Effector memory CD4-positive, alpha-beta T cell (primary cell): ENCODE measurements at places on chromosomes 2 and 18.

- H3K4me3 ChIP-seq, result no peak overlapping the region
- H3K36me3 ChIP-seq, result no peaks in the 10 kb centered on the region
- no peaks in the 10 kb centered on the region for H3K4me1 ChIP-seq
- no peak overlapping the region for H3K27ac ChIP-seq
- no peaks in the 10 kb centered on the region for H3K27me3 ChIP-seq
These were observed 822.8 kb upstream of the CDH2 start for GRCh38 chr18:28999726-29000125.

DNA sequence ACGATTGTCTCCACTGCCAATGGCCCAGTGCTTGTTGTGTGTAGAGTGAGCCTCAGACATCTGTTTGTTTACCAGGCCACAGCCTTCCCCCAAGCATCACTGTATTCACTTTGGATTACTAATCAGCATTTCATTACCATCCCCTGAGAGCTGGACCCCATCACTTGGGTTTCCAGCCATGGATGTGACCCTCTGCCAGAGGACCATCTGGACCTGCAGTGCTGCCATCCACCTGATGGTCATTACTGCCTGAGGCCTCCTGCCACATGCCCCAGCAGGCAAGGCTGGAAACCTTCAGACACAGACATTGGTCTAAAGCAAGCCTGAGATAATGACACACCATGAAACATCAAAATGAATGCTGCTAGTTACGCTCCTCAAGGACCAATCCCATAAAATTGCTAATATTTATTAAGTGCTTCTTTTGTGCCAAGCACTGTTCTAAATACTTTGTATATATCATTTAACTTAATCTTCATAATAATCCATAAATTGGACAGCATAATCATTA, 2096.3 kb upstream of the CELF4 start:
- no peaks in the 10 kb centered on the region for H3K27me3 ChIP-seq
- H3K4me3 ChIP-seq, result no peak overlapping the region
- no peaks in the 10 kb centered on the region for H3K36me3 ChIP-seq
- H3K27ac ChIP-seq, result no peak overlapping the region
- DNase-seq, result no peak

GRCh38 chr2:45728458-45728942, 77.0 kb downstream of the PRKCE start:
- no peaks in the 10 kb centered on the region for H3K4me1 ChIP-seq
- H3K27ac ChIP-seq, result no peak overlapping the region
- no peaks in the 10 kb centered on the region for H3K27me3 ChIP-seq
- DNase-seq, result no peak
- H3K4me3 ChIP-seq, result no peak overlapping the region

DNA sequence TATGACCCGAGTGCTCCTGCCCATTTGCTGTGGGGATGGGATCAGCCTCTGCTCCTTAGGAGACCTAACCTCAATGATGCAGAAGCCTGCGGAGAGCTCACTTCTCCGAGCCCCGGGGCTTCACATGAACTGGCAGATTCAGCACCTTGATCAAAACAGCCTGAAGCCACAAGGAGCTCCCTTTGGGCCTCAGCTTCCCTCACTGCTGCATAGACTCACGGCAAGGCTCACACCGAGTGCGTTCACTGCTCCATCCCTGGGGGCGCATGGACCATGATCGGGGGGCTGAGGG, 33.0 kb downstream of the CRACDL start:
- H3K27ac ChIP-seq, result no peak overlapping the region
- H3K4me3 ChIP-seq, result no peak overlapping the region
- no peaks in the 10 kb centered on the region for H3K36me3 ChIP-seq
- no peaks in the 10 kb centered on the region for H3K27me3 ChIP-seq
- no peak for DNase-seq

DNA sequence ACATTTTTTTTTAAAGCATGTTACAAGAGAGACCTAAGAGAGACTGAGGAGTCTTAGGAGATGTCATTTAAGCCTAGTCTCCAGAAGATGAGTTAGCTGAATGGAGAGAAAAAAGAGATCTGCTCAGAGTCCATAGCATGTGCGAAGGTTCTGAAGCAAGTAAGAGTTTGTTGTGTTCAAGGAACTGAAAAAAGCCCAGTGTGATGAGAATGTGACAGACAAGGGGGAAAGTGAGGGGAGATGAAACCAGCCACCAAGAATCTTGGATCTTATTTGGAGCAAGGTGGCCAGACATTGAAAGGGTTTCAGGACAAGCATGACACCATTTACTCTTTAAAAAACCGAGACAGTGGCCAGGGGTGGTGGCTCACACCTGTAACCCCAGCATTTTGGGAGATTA, 5.2 kb upstream of the MOB1A start:
- no peak for DNase-seq
- H3K27me3 ChIP-seq, result no peaks in the 10 kb centered on the region
- no peak overlapping the region for H3K27ac ChIP-seq

GRCh38 chr2:197378494-197379307, 56.1 kb downstream of the SF3B1 start:
- no peaks in the 10 kb centered on the region for H3K4me1 ChIP-seq
- no peaks in the 10 kb centered on the region for H3K27me3 ChIP-seq
- H3K4me3 ChIP-seq, result no peak overlapping the region

- no peak overlapping the region for H3K4me3 ChIP-seq
- no peaks in the 10 kb centered on the region for H3K36me3 ChIP-seq
- H3K27me3 ChIP-seq, result no peaks in the 10 kb centered on the region
- H3K27ac ChIP-seq, result no peak overlapping the region
- H3K4me1 ChIP-seq, result no peaks in the 10 kb centered on the region
These were observed 134.1 kb upstream of the LGALSL start for GRCh38 chr2:64319896-64320295.

DNA sequence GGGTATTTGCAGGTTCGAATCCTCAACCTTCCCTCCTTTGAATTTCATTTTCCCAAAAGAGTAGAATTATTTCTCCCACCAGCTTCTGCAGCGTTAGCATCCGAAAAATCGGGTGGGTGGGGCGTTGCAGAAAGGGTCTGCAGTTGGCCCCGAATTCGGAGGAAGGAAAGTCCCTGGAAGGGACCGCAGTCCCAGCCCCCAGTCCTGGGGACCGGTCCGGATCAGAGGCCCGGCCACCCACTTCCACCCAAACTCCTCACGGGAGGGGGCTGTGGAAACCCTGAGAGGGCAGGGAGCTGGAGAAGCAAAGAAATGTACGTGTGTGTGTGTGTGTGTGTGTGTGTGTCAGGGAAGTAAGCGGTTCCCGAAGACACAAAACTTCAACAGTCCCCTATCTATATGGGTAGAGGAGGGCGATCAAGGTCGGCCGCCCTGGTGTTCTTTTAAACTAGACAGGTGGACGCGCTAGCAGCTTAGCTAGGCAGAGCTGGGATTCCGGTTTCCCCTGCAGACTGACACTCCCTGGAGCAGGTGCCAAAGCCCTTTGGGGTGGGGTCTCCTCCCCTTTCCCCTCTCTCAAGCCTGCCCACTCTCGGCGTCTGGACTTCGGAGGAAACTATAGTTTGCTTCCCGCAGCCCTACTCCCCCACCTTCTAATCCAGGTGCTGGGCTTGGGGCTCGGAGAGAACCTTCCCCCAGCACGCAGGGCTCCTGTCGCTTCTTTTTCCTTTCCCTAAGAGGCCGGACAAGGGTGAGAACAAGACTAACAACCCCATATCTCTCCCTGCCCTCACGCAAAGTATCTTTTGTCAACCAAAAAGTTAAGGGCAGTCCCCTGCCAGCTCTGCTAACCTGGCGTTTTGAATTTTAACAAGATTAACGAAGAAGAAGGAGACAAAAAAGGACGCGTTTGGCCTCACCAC, 4.8 kb upstream of the ONECUT2 start:
- no peak for DNase-seq
- no peak overlapping the region for H3K4me3 ChIP-seq
- peaks cover 20% of the 10 kb centered on the region for H3K4me1 ChIP-seq
- H3K36me3 ChIP-seq, result no peaks in the 10 kb centered on the region
- peaks cover 65% of the 10 kb centered on the region for H3K27me3 ChIP-seq

DNA sequence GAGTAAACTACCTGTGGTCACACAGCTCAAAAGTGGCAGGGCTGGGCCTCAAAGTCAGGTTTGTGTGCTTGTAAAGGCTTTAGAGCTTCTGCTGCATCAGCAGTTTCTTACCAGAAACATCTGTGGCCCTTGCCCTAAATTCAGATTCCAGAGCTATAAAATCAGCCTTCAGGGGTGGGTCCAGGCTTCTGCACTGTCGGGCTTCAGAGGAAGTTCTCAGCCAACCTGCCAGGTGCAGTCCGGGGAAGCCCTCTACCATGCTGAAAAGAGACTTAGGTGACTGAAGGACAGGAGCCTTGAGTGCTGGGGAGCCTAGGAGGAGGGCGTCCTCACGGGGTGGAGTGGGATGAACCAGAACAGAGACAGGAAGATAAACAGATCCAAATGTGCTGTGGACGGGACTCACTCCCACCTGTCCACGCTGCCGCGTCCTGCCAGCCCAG, 69.9 kb upstream of the HS6ST1 start:
- DNase-seq, result no peak
- no peak overlapping the region for H3K27ac ChIP-seq
- no peaks in the 10 kb centered on the region for H3K27me3 ChIP-seq

DNA sequence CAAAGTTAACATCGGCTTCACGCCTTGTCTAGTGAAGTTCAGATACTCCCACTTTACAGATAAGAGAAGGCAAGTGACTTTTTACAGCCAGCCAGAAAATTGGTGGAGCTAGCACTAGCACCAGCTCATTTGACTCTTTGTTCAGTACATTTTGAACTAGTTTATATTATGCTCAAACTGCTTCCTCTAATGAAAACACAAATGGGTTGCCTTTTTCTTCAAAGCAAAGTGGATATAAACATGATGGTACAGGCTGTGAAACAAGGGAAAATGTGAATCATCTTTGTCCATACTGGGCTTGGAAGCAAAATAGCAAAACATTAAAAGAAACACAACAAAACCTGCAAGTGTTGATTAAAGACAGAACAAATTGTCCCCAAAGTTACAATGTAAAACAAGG, 99.6 kb upstream of the LHCGR start:
- H3K36me3 ChIP-seq, result no peaks in the 10 kb centered on the region
- H3K4me1 ChIP-seq, result no peaks in the 10 kb centered on the region
- H3K27ac ChIP-seq, result no peak overlapping the region
- no peak overlapping the region for H3K4me3 ChIP-seq
- no peak for DNase-seq

DNA sequence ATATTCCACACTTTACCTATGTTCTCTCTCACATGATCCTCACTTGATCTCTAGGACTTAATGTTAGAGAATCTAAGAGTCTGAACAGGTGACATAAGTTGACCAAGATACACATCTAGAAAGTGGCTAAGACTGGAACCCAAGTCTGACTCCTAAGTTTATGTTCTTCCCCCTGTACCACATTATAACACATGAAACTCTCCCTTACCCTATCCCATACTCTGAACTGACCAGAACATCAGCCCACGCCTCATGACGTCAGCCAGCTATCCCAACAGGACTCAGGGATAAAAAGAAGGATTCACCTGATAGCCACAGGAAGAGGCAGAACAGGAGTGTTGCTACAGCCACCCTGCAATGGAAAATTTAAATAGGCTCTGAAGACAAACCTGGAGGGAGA, 392.2 kb downstream of the ZEB2 start:
- H3K4me3 ChIP-seq, result no peak overlapping the region
- H3K36me3 ChIP-seq, result no peaks in the 10 kb centered on the region
- no peaks in the 10 kb centered on the region for H3K4me1 ChIP-seq

DNA sequence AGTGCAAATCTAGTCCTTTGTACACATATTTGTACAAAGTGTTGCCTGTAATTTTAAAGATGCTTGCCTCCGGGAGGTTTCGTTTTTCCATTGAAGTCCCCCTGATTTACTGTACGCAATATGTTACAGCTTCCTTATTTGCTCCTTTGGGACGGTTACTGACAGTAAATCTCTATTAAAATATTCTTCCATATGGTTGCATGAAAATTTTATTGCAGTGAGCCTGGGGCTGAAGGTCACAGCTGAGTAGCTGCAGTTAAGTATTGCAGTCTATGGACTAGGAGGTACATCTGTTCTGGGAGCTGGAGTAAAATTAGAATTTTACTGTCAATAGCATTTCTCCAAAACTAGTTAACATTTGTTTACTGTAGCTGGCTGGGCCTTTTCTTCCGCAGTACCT, 119.2 kb downstream of the ETAA1 start:
- H3K36me3 ChIP-seq, result no peaks in the 10 kb centered on the region
- no peak overlapping the region for H3K27ac ChIP-seq
- H3K4me1 ChIP-seq, result no peaks in the 10 kb centered on the region
- H3K4me3 ChIP-seq, result no peak overlapping the region
- DNase-seq, result no peak
- H3K27me3 ChIP-seq, result no peaks in the 10 kb centered on the region

- H3K36me3 ChIP-seq, result peaks cover 45% of the 10 kb centered on the region
- H3K27ac ChIP-seq, result no peak overlapping the region
- H3K4me3 ChIP-seq, result no peak overlapping the region
These were observed 2.9 kb downstream of the TEX261 start for GRCh38 chr2:70991742-70992141.

DNA sequence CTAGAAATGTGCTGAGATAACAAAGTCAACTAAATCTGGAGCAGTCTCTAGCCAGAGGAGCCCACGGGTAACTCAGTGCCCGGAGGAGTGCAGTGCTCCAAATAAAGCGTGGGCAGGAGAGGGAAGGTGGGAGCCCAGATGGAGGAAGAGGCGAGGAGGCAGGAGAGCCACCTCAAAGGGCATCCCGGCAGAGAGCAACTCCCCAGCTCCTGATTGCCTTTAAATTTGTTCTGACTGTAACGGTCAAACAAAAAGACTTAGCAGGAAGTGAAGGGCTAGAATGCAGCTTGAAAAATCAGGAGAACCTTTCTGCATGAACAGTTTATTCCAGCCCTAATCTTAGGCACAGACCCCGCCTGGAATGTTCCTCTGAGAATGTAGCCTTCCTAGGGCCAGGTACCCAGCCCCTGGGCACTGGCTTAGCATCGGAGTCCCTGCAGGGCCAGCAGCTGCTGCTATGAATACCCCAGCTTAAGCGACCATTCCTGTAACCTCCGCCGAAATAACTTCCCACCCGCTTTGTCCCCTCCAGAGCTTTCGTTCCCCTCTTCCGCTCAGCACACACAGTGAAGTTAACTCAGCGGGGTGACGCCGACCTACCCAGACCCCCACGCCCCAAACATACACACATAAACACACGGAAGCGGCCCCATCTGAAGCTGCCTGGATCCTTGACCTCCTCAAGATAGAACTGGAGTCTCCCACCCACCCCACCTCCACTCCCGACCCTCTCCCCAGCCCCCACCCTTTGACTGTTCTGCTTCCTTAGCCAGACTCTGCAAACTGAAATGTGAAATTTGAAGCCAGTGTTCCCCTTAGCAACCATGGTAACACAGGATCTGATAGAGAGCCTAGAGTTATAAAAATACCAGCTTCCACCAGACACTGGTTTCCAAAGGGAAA, 123.2 kb downstream of the SMAD7 start:
- no peaks in the 10 kb centered on the region for H3K36me3 ChIP-seq
- peaks cover 15% of the 10 kb centered on the region for H3K4me1 ChIP-seq
- H3K27me3 ChIP-seq, result no peaks in the 10 kb centered on the region
- DNase-seq, result no peak
- no peak overlapping the region for H3K27ac ChIP-seq
- no peak overlapping the region for H3K4me3 ChIP-seq

GRCh38 chr2:30398084-30398873, 48.8 kb upstream of the LCLAT1 start:
- H3K4me1 ChIP-seq, result no peaks in the 10 kb centered on the region
- H3K27me3 ChIP-seq, result no peaks in the 10 kb centered on the region
- no peak for DNase-seq
- no peak overlapping the region for H3K4me3 ChIP-seq
